Endodermal cell (in vitro differentiated cells): ENCODE measurements at places on chromosomes 2 and 18.

- no peaks in the 10 kb centered on the region for H3K36me3 ChIP-seq
- H3K4me1 ChIP-seq, result peaks cover 10% of the 10 kb centered on the region
- no peak overlapping the region for H3K27ac ChIP-seq
- peak; percentile 95 for DNase-seq
Observed at GRCh38 chr2:41869542-41870264, 178.1 kb upstream of the PKDCC start.

DNA sequence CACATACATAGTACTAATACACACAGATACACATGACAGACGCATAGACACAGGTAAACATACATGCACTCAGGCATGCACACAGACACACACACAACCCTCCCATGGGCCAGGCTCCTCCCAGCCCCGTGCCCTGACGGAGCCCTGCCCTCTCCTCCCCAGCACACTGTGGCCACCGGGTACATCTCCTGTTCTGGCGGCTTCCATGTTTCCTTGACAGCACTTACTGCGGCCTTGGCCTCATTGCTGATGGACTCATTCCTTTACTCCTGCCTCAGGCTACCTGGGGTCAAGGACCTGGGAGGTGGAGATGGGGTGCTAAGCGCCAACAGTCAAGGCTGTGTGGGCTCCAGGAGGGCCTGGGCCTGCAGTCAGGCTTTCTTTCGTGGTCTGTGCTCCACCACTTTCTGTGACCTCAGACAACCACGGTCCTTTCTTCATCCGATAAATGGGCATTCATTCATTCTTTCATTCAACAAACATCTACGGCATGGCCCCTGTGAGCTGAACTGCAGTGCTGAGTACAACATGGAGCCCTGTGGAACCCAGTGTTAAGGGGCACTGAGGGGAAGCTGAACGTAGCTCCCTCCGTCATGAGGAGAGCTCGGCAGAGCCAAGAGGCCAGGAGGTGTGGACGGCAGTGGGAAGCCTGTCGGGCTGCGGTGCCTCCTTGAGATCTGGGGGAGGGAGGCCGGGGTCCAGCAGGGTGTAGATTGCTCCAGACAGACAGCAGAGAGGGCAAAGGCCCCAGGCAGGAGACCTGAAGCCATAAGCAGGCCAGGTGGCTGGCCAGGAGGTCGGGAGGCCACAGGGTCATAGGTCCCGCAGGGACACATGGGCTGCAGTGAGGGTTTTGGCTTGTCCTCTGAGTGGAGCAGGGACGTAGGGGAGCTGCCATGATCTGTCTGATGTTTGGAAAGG, 190.4 kb upstream of the HDAC4 start:
- DNase-seq, result no peak
- H3K36me3 ChIP-seq, result no peaks in the 10 kb centered on the region
- H3K27me3 ChIP-seq, result no peaks in the 10 kb centered on the region
- H3K4me3 ChIP-seq, result no peak overlapping the region
- no peak overlapping the region for H3K27ac ChIP-seq

- H3K36me3 ChIP-seq, result no peaks in the 10 kb centered on the region
- no peaks in the 10 kb centered on the region for H3K27me3 ChIP-seq
- no peak overlapping the region for H3K27ac ChIP-seq
- no peak overlapping the region for H3K4me3 ChIP-seq
Observed at GRCh38 chr2:161981679-161982250, 92.2 kb downstream of the DPP4 start.

DNA sequence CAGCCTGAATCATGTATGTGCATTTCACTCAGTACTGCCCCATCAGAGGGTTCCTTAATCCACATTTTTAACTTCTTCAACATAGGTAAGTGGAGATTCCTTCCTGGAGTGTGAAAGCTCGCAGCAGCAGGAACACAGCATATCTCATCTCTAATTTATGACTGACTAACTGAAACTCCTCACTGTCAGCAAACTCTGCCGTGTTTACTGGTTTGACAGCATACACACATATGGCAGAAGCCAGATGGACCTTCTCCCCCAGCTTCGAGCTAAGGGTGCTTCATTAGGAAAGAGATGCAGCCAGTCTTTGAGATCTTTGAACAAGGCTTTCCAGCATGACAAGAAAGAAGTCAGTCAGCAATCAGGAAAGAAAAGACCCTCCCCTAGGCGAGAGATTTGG, 200.3 kb upstream of the ACVR2A start:
- peaks cover 3% of the 10 kb centered on the region for H3K4me1 ChIP-seq
- DNase-seq, result no peak
- no peaks in the 10 kb centered on the region for H3K27me3 ChIP-seq

DNA sequence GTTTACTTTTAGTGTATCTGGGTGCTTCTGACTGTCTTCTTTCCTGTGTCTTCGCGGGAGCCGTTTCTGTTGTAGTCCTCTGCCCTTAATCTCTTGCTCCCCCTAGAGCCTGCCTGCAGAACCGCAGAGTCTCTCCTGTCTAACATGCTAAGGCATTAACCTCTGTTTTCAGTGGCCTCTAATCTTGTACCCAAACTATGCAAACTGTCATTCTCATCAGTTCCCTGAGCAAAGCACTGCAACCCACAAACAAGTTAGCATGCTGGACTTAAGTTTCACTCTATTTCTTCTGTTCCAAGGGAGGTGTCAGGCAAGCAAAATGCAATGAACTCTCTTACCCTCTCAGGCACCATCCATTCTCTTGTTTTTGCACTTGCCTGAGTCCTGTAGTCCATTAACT, 138.4 kb downstream of the OTX1 start:
- no peak overlapping the region for H3K27ac ChIP-seq
- no peaks in the 10 kb centered on the region for H3K36me3 ChIP-seq

GRCh38 chr2:69223759-69224511, 163.1 kb downstream of the GFPT1 start:
- H3K27me3 ChIP-seq, result no peaks in the 10 kb centered on the region
- no peaks in the 10 kb centered on the region for H3K36me3 ChIP-seq
- no peaks in the 10 kb centered on the region for H3K4me1 ChIP-seq
- H3K4me3 ChIP-seq, result no peak overlapping the region
- no peak overlapping the region for H3K27ac ChIP-seq

- peak; percentile 96 for DNase-seq
- peaks cover 49% of the 10 kb centered on the region for H3K36me3 ChIP-seq
- H3K27ac ChIP-seq, result no peak overlapping the region
- no peak overlapping the region for H3K4me3 ChIP-seq
Observed at GRCh38 chr2:105369777-105370690, 28.8 kb downstream of the FHL2 start.

- H3K27ac ChIP-seq, result no peak overlapping the region
- no peaks in the 10 kb centered on the region for H3K36me3 ChIP-seq
- no peak for DNase-seq
- H3K4me1 ChIP-seq, result no peaks in the 10 kb centered on the region
- peaks cover 5% of the 10 kb centered on the region for H3K27me3 ChIP-seq
Observed at GRCh38 chr2:75570948-75571729, 10.4 kb upstream of the EVA1A start.

- no peak overlapping the region for H3K4me3 ChIP-seq
- DNase-seq, result no peak
- H3K4me1 ChIP-seq, result no peaks in the 10 kb centered on the region
- peaks cover 26% of the 10 kb centered on the region for H3K36me3 ChIP-seq
- no peaks in the 10 kb centered on the region for H3K27me3 ChIP-seq
Observed at GRCh38 chr2:189111063-189111715, 68.4 kb downstream of the COL5A2 start.

DNA sequence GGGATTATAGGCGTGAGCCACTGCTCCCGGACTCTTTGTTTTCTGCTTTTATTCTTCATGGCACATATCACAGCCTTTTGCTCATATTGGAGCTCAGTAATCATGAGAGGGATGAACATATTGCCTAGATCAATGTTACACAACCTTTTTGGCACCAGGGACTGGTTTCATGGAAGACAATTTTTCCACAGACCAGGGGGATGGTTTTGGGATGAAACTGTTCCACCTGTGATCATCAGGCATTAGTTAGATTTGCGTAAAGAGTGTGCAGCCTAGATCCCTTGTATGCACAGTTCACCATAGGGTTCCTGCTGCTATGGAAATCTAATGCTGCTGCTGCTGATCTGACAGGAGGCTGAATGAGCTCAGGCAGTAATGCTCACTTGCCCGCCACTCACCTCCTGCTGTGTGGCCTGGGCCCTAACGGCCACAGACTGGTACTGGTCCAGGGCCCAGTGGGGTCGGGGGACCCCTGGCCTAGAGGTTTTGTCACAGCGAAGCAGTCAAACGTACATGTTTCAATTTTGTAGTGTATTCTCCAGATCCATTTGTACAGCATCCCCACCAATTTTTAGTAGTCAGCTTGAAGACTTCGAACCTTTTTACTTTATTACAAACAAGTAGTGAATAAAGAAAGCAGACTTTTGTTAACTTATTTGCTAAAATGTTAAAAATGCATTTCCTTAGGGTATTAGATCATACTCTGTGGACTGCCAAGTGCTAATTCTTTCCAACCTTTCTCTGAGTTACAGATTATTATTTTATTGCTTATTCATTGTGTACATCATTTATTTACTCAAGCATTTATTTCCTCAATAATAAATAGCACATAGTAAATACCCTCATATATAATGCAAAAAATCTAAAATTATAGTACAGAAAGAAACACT, 6.2 kb downstream of the DAW1 start:
- peaks cover 23% of the 10 kb centered on the region for H3K27me3 ChIP-seq
- no peak overlapping the region for H3K4me3 ChIP-seq
- peaks cover 2% of the 10 kb centered on the region for H3K4me1 ChIP-seq
- no peaks in the 10 kb centered on the region for H3K36me3 ChIP-seq
- H3K27ac ChIP-seq, result no peak overlapping the region

DNA sequence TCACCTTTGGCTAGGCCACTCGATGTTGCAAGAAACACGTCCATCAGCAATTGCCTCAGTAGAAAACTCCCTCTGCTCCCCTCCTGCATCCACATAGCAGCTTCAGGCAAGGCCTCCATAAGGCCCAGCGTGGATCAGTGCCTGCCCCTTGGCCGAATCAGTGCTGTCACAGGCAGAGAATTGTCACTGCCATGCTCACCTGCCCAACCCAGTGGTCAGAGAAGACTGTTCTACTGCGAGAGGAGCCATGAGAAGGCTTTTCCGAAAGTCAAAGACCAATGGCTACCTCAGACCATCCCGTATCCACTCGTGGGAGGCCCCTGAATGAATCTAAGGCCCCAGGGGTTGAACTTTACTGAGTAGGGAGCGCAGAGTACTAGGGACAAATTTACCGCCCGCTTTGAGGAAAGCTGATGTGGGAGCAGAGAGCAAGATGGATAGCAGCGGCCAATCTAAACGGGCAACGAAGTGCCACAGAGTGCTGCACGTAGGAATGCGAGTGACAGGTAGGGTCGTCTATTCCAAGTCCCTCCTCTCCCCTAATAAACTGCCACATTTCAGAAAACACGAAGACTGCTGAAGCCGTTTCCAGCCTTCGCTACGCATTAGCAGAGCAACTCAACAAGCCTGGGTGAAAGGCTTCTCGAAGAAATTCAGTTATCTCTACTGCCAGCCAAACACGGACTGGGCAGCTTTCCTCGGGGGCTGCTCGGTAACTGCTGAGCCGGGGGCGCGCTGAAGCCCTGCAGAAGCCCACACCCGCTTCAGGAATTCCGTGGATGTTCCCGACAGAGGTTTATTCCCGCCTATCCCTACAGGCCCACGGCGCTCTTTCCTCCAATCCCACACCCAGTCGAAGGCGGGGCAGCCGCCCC, 968 bp upstream of the RALBP1 start:
- H3K4me1 ChIP-seq, result peaks cover 4% of the 10 kb centered on the region
- H3K27ac ChIP-seq, result peak overlapping the region; percentile 86
- peak overlapping the region; percentile 89 for H3K4me3 ChIP-seq
- peaks cover 10% of the 10 kb centered on the region for H3K36me3 ChIP-seq
- no peaks in the 10 kb centered on the region for H3K27me3 ChIP-seq

DNA sequence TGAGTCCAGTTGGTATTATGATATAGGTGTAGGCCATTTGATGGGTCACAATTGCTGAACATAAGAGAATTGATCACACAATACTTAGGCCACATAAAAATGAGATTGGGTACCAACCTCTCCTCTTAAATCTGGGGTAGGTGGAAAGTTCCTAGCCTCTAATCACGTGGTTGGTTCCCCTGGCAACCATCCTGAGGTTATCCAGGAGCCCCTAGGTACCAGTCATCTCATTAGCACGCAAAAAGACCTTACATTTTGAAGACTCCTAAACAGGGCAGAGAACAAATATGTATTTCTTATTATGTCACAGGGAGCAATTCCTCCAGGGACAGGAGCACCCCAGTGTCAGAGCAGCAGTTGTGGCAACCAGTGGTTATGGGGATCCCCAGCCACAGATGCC, 12.7 kb upstream of the SELENOI start:
- no peak for DNase-seq
- no peak overlapping the region for H3K27ac ChIP-seq
- no peaks in the 10 kb centered on the region for H3K4me1 ChIP-seq
- H3K27me3 ChIP-seq, result no peaks in the 10 kb centered on the region

DNA sequence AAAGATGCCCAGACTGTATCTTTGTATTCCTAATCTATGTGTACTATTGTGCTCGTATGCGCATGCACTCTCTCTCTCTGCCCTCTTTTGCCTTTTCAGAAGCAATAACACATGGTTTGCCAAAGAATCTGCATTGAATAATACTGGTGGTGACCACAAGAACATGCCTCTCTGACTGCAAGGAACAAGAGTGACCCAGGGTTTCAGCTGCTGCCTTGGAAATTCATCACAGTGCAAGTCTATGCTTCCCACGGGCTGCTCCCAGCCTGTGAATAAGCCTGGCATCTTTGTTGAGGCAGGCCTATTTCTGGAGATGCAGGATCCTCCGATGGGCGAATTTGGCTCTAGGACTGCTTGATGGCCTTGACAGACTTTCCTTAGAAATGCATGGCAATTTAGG, 689.4 kb upstream of the FANCL start:
- no peak for DNase-seq
- no peak overlapping the region for H3K27ac ChIP-seq
- H3K4me1 ChIP-seq, result no peaks in the 10 kb centered on the region
- H3K36me3 ChIP-seq, result no peaks in the 10 kb centered on the region
- H3K4me3 ChIP-seq, result no peak overlapping the region

GRCh38 chr2:104412384-104412783, 441.5 kb upstream of the POU3F3 start:
- no peaks in the 10 kb centered on the region for H3K36me3 ChIP-seq
- H3K27ac ChIP-seq, result no peak overlapping the region
- H3K27me3 ChIP-seq, result no peaks in the 10 kb centered on the region
- peak; percentile 83 for DNase-seq

GRCh38 chr2:108637304-108637669, 82.0 kb upstream of the RANBP2 start:
- DNase-seq, result no peak
- H3K27ac ChIP-seq, result peak overlapping the region; percentile 45
- H3K4me1 ChIP-seq, result no peaks in the 10 kb centered on the region
- H3K36me3 ChIP-seq, result no peaks in the 10 kb centered on the region
- no peak overlapping the region for H3K4me3 ChIP-seq
- H3K27me3 ChIP-seq, result no peaks in the 10 kb centered on the region

DNA sequence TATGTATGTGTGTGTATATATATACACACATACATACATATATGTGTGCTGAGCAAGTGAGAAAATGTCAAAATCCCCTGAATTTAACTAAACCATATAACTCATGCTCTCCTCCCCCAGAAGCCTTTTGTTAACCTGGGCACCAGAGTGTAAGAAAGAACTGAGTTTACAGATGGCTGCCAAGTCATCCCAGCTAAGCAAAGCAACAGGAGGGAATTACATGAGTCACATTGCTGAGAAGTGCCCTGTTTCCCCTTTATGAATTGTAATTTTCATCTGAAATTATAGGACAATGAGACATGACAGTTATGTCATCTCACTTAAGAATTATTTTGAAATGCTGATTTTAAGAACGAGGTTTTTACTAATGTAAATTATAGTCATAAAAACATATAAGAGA, 29.9 kb downstream of the SCN7A start:
- no peak overlapping the region for H3K27ac ChIP-seq
- H3K27me3 ChIP-seq, result no peaks in the 10 kb centered on the region
- H3K36me3 ChIP-seq, result no peaks in the 10 kb centered on the region
- no peak for DNase-seq
- H3K4me3 ChIP-seq, result no peak overlapping the region
